ENCODE measurements at places on chromosomes 12 and 14.

DNA sequence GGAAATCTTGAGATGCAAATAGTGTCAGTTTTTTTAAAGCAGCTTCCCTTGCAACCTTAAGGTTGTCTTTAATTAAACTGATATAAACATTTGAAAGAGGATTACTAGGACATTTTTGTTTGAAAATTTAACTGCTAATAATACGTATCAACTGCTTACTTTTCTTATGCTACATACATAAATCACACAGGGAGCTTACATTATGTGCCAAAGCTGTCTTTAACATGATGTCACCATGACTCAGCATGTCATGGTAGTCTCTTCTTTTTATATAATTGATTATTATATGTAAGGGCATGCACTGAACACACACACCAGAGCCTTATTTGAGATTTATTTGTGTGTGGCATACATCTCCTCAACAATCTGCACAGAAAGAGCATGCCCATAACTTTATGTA lies 63.0 kb upstream of the PTHLH start:
- DNase-seq: peak; percentile 53

DNA sequence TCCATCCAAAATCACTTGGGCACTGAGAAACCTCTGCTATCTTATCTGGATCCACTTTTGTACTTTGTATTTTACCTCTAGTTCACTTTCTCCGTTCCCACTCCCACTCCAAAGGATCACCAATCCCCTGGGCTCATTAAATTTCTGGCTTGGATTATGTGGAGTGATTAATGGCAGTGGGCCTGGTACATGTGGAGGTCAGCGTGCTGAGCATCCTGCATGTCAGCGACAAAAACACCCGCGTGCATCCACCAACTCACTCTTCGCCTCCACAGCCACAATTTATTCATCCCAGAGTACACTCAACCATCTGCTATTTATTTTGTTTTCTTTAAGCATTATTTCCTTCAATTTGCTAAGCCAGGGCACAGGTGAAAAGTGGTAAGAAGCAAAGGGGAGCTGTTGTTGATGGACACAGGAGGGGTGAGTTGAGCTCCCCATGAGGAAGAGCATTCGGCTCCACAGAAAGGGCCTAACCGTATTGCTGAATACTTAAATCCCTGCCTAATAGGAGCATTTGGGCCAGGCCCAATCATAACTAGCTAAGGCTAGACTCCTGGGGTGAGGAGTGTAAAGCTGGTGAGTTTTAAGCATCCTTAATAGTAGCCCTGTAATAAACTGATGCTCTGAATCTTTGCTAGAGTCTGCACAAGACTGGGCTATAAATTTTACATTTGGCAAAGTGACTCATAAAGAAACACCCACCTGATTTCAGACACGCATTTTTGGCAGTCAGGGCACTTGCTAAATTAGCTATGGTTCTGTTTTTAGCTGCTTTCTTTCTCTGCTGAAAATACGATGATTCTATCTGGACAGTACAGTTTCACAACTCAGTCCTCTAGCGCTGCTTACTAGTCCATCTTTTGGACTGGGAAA lies 137.8 kb downstream of the SLC25A21 start:
- DNase-seq: no peak

DNA sequence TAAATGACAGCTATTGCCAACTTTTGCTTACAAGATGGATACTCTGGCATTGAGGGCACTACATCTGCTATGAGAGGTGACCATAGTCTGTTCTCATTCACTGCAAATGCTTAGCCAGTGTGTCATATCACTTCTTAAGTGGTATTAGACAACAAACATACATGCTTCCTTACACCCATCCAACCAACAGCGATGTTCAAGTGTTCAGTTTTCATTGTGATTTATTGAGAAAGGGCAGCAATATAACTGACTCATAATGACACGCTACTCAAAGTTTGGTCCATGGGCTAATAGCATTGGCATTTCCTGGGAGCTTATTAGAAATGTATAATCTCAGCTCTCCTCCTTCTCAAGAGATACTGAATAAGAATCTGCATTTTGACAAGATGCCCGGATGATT lies 181.7 kb downstream of the NPAS3 start:
- peak; percentile 55 for DNase-seq

DNA sequence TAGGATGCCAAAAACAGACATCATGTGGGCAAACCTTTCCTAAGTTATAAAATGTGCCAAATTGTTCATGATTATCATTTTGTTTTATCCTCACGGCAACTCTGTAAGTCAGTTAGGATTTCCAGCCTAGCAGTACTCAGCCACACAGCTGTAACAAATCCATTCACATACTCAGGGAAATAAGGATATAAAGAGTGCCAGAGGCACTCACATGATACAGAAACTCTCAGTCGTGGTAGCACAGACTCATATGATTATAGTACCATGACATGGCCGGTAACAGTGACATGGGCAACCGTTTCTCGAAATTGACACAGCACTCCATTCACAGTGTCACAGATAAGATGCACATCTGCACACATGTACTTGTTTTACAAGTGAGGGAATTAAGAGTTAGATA lies 344.2 kb downstream of the LRIG3 start:
- DNase-seq: no peak

DNA sequence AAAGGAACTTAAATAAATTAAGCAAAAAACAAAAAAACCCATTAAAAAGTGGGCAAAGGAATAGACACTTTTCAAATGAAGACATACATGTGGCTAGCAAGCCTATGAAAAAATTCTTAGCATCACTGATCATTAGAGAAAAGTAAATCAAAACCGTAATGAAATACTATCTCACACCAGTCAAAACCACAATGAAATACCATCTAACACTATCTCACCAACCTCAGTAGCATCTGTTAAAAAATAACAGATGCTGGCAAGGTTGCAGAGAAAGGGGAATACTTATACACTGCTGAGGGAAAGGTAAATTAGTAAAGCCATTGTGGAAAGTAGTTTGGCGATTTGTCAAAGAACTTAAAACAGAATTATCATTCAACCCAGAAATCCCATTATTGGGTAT lies 381.1 kb downstream of the FLRT2 start:
- no peak for DNase-seq

- DNase-seq: no peak
These were observed 57.4 kb downstream of the ACTN1 start for GRCh38 chr14:68921666-68922065.

GRCh38 chr12:4201333-4202100 lies 72.0 kb upstream of the CCND2 start:
- DNase-seq: no peak

DNA sequence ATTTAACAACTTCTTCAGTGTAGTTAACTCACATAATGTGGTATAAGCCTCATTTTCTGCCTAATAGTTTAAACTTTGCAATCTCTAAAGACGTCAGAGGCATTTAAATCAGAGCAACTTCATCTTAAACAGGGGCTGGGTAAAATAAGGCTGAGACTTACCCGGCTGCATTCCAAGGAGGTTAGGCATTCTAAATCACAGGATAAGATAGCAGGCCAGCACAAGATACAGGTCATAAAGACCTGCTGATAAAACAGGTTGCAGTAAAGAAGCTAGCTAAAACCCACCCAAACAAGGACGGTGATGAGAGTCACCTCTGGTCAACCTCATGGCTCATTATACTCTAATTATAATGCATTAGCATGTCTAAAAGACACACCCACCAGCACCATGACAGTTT lies 115.6 kb upstream of the PKP2 start:
- DNase-seq: peak; percentile 20

DNA sequence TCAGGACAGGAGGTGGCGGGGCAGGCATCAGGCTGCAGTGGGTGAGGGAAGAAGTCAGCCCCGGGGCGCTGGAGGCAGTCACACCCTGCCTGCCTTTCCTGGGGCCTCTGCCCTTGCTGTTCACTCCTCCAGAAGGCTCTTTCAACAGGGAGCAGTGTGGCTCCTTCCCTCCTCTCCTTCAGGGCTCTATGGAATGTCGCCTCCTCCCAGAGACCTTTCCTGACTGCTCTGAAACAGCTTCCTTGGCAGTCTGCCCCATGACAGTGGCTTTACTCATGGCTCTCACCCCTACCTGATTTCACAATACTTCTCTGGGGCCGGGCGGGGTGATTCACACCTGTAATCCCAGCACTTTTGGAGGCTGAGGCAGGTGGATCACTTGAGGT lies 7.1 kb downstream of the RHOF start:
- DNase-seq: peak; percentile 89

- no peak for DNase-seq
These were observed 38.2 kb upstream of the MAP1LC3B2 start for GRCh38 chr12:116520801-116521471.

DNA sequence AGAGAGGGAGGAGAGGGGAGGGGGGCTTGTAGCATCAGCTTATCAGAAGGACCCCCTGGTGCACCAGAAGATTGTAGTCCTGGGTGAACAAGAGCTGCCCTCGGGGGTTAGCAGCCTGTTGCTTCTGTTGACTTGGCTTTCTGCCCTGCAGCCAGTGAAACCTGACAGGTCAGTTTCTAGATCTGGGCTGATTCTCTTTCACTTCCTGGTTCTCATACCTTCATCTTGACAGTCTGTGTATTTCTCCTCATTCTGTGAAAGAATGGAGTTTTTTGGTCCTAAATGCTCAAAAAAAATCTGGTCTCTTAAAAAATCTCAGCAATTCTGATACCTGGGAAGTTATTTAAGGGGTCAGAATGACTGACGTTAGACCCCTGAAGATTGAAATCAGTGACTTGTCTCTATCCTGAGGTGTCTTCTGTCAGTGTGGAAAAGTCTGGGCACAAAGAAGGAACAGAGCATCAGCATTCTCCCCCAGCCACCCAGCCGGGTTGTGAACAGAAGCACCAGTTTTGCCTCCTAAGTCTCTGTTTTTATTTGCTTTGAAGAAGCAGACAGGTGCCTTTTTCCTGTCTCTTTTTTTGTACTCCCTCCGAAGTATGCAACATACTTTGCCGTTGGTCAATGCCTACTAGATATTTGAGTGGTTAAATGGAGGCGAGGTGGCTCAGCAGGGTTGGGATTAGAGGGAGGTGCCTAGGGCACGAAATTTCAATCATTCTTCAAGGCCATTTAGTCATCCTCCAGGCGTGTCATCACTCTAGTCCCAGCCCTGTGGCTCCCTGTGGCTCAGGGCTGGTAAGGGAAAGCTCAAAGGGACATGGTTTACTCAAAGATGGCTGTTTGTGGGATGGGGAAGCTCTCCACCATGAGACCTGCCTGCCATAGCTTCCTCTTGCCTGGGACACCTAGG lies 24.0 kb downstream of the TTC9 start:
- DNase-seq: peak; percentile 74

DNA sequence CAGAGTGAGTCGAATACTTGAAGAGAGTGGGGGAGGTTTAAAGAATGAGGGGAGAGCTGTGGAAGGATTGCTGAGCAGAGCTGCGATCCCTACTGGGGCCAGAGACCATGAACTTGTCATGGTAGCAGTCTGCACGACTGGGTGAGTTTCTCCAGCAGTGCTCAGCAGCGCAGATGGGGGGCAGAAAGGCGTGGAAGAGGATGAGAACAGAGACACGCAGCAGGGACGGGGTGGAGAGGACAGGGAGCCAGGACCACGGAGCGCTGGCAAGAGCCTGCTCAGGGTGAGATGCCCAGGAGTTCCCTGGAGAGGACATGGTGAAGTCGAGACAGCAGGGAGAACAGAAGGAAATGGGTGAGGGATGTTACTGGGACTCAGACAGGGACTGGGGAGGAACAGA lies 2.1 kb upstream of the AQP6 start:
- DNase-seq: no peak

GRCh38 chr14:103854822-103855733 lies 7.7 kb upstream of the PPP1R13B start:
- DNase-seq: no peak

- no peak for DNase-seq
These were observed 87.1 kb upstream of the ATF1 start for GRCh38 chr12:50676756-50677155.

DNA sequence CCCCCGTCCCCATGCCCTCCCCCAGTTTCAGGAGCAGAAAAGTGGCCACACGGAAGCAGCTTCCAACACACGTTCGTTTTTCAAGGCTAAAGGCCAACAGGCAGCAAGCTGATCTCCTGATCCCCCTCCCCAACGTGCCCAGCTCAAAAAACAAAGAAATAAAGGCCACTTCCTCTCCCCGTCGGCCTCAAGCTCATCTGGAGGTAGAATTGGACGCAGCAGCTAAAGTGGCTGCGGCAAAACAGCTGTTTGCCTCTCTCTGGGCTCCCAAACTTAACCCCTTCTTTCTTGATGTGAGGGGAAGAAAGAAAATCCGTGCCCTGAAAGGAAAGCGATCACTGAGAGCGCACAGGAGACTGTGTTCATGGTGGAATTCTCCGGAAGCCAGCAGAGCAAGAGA lies 66.3 kb downstream of the SCARB1 start:
- DNase-seq: no peak

DNA sequence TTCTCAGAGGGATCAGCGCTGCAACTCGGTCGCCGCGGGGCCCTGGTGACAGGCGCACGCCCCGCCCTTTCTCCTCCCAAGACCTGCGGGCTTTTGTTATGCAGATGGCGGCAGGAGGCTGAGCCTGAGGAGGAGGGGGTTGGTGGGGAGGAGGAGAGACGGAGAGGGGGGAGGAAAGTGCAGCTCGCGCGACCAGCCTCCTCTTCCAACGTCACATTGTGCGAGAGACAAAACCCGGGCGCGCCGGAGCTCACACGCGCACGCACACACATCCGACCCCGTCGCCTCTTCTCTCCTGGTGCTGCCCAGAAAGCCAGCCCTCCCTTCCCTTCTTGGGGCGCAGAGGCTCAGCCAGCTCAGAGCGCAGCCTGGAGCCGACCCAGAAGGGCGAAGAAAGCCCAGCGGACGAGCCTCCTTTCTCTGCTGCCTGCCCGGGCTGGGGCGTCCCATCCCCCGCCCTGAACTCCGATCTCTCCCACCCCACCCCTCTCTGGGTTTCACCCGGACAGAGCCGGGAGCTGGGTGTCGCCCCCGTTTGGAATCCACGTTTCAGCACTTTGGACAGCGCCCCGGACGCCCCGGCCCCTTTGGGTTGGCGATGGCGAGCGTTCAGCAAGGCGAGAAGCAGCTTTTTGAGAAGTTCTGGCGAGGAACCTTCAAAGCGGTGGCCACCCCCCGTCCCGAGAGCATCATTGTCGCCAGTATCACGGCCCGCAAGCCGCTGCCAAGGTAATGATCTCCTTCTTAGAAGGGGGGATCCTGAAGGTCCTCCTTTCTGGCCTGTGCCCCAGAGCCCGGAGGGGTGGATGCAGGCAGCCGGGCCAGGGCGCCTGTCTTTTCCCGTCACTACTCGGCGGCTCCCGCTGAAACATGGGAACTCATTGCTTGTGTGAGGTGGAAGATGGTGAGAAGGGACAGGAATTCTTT lies at the start of gene SRRM4:
TSS of gene SRRM4 (plus strand) at position 257 of the 927 bp plus-strand sequence. CDS start at position 599, 342 bp downstream.
- peak; percentile 20 for DNase-seq

DNA sequence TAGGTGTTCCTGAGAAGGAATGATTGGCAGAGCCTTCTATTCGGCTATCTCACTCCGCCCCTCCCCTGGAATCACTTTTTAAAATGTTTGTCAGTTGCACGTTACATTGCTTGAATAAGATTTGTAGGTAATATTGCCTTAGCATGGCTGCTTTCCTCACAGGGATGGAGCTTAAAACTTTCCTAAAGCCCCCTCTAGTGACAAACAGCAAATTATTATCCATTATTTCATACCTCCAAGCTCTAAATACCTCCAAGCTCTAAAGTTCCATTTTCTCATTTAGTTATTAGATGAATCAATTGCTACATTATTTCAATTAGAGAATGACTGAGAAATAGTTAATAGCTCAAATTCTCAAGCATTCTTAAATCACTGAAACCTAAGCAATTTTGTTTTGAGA lies 5.1 kb upstream of the SPATA7 start:
- no peak for DNase-seq

- peak; percentile 67 for DNase-seq
These were observed at the start of gene CHGA for GRCh38 chr14:92922883-92923743. Gene CHGA, plus strand, starts transcription at chr14:92923150. Its CDS starts 210 bp downstream, at chr14:92923360.

Measured in RWPE1 (cell line).